ENCODE measurements at places on chromosomes 7 and 10.

- no peak for DNase-seq
Observed at GRCh38 chr10:10385831-10386230, 631.8 kb upstream of the CELF2 start.

DNA sequence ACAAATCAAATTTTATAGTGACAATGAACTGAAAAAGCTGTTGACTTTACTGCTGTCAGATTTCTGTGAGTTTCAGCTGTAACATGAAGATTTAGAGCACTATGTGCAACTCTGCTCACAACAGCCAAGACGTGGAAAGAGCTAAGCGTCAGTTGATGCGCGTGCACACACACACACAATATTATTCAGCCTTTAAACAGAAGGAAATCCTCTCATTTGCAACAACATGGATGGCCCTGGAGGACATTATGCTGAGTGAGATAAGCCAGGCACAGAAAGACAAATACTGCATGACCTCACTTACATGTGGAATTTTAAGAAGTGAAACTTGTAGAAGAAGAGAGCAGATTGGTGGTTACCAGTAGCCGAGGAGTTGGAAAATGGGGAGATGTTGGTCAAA lies 82.8 kb upstream of the FRMD4A start:
- no peak for DNase-seq

DNA sequence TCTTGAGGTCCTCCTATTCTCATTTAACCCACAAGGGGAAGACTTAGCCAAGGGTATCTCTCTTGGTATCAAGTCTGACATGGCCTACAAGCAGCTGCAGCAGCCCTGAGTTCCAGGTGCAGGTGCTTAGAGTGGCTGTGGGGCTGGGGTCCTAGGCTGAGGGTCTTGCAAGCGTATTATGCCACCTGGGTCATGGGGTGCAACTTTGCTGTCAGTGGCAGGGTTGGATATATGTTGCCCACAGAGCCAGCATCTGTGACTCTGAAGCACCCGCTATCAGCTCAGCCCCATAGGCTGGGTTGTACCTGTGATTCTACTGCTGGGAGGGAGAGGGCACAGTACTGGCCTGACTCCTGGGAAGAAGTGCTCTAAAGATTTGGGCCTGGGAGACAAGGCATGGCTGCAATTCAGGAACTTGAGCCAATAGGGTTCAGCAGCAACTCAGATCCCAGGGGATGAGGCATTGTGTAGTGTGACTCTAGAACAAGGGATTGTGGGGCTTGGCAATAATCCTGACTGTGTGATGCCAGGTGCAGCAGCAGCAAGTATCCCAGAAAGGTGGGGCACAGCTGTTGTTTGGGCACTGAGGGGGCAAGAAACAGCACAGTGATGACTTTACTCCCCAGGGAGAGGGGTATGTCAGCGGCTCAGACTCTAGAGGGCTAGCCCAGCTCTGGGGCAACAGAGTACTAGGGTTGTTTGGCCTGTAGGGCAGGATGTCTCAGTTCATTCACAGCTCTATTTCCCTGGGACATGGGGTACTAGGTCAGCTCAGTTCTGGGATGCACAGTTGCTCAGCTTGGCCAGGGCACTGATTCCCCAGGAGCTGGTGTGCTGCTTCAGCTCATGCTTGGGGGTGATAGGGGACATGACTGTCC lies 41.4 kb downstream of the NEURL1 start:
- DNase-seq = no peak

GRCh38 chr10:119673271-119673670 lies 22.1 kb downstream of the BAG3 start:
- no peak for DNase-seq

DNA sequence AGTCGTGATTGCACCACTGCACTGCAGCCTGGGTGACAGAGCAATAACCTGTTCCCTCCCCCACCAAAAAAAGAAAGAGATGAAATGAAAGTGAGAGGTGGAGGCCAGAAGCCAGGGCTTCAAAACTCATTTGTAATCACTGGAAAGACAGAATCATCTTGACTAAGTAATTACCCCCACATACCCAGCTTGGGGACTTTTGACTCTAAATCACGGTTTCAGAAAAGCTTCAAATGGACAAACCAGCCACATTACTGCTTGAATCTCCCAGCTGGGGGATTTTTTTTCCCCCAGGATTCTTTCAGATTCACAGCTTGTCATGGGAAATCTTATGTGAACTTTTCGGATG lies 361.0 kb downstream of the FRMD4A start:
- no peak for DNase-seq

GRCh38 chr7:73690646-73691045 lies 7.2 kb downstream of the BUD23 start:
- no peak for DNase-seq

DNA sequence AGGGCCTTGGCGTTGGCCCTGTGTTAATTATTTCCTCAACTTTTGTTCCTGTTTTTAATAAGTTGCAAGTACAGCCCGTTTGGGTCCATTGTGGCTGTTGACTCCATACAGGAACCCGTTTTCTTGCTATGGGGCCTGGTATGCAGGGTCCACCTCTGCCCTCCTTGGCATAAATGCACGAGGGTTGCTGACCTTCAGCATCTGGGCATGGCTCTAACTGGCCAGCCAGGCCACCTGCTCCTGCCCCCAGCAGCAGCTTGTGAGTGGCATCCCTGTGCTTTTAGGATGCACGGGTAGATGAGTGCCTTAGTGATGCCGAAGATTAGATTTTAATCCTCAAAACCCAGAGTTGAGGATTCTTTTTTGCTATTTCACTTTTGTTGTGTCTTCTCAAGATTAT lies 123.2 kb downstream of the GLRX3 start:
- DNase-seq = no peak

- no peak for DNase-seq
Observed at GRCh38 chr7:142231716-142232115, 26.1 kb downstream of the PRSS58 start.

DNA sequence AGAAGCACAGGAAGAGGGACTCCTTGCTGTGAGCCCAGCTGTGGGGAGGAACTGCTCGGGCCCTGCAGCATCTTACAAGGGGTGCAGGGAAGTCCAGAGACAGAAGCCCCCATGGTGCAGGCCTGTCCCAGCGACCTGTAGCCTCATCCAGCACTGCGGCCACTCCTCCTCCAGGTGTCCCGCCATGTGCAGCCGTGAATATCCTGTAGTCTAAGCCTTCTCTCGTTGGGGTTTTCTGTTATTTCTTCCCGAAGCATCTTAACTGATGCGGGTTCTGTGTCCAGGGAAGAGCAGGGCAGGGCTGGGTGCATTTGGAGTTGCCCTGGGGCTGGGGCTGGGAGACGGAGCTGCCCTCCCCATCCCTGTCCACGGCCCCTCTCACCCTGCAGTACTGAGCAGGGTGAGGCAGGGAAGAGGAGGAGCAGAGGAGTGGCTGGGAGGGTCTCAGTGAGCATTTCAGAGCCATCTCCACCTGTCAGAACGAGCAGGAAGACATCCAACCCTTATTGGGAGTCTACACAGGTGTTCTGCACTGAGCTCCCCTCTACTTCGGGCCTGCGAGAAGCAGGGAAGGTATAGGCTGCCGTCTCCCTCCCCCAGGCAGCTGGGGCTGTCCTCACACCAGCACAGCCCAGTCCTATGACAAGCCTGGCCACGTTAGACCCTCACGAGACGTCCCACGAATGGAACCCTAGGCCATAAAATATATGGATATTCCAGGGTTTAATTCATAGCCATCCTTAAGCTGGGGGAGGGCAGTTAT lies 494.5 kb downstream of the DNAJB6 start:
- DNase-seq = no peak

DNA sequence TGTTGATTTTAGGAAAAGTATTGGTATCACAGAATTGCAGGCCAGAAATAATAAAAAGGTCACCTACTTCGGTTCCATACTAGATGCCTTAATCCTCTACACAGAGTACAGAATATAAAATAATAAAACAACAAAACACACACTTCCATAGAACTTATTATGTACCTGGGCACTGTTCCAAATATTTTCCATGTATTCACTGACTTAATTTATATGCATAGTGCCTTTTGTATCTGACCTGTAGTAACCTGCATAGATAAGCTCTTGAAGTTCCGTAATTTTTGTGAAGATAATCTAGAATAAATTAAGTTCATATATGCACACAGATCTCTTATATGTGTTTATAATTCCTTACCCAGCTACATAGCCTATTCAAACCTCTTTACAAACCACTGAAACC lies 78.3 kb downstream of the RAPGEF5 start:
- no peak for DNase-seq

GRCh38 chr10:60989400-60989876 lies 45.5 kb upstream of the RHOBTB1 start:
- DNase-seq = no peak

GRCh38 chr10:95987685-95988426 lies 55.5 kb upstream of the CCNJ start:
- no peak for DNase-seq

DNA sequence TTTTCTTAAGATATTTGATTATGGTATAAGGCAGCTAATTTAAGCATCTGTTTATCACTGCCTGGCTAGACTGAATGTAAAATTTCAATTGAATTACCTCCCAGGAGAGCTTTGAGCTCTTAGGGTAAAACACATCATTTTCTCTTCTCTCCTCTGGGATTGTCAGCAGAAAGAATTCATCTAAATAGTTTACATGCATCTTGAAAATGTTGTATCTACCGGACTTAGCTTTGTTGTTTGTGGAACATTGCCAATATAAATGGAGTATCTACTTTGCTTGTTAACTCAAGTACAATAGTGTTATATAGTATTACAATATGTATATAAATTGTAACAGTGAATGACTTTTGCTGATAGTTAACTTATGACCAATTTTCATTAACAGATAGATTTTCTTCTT lies 73.3 kb downstream of the TAF3 start:
- peak; percentile 44 for DNase-seq

DNA sequence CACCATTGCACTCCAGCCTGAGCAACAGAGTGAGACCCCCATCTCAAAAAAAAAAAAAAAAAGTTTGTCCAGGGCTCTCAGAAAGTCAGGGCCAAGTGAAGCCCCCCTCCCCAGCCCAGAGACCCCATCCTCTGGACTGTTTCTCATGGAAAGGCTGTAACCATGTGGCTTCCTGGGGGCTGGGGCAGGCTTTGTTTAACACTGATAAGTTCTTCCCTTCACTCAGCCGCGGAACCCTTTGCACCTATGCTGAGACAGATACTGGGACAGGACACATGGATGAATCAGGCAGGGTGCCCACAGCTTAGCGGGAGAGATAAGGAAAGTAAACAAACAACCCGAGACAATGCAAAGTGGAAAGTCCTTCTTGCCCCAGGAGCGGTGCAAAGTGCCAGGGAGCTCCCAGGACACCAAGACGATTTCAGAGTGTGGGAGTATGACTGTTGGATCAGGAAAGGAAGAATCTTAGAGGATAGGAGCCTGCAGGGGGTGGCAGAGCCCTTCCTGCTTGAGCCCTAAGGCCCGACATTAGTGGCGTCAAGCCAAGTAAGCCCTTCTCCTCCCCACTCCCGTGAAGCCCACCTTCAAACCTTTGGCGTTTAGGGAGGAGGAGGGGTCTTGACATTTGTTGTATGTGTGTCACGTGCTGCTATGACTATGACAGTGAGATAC lies 11.6 kb downstream of the MLXIPL start:
- DNase-seq = peak; percentile 34

DNA sequence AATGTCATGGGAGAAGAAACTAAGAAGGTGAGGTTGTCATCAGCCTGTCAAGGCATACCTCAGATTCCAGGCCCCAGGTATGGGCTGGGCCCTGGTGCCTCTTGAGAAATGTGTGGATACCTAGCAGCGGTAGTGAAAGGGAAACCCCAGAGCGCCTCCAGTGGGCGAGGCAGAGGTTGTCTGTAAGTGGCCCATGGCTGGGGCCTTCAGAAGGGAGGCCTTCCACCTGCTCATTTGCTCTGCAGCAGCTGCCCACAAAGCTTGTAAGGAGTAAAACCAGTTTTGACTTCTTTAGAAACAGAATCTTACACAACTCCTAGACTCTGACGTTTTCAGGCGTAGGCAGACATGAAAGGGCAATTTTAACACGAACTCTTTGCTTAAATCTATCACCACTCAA lies 509.9 kb downstream of the PARD3 start:
- DNase-seq = no peak

GRCh38 chr10:92305133-92306072 lies 14.4 kb downstream of the MARCHF5 start:
- no peak for DNase-seq

DNA sequence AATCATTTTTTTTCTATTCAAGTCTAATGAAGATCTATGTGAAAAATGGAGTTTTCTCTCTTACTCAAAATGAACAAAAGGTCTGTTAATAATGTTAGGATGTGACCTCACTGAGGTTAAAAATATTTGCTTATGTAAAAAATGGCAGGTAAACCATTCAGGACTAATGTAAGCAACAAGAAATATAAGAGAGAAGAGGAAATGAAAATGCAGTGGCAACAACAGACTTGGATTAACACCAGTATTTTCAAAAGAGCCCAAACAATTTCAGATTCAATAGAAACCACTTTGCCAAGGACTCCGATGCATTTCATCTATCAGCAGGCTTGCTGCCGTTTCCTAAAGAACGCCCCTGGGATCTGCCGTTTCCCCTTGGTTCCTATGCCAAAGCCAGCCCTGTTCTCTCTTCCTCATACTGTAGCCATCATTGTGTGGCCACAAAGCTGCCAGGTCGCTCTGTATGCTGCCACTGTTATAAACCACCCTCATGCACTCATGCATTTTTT lies 66.4 kb downstream of the MTURN start:
- DNase-seq = no peak

GRCh38 chr7:79221211-79221610 lies 232.3 kb downstream of the MAGI2 start:
- DNase-seq = no peak

GRCh38 chr10:44366941-44367630 lies 17.8 kb downstream of the CXCL12 start:
- no peak for DNase-seq

DNA sequence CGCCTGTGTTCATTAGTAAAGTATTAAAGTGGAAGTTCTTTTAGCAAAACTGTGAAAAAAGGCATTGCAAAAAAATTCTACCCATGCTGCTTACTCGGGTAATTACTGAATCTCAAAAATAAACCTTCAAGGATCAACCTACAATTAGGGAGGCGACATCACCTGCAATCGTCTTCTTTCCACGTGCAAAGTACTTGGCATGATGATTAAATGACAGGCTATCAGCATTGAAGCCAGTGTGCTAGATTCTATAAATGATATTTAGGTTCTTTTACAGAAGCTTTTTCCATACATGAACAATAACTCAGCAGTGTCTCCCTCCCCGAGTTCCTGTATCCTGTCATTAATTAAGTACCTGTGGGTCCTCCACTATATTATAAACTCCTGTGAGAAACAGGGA lies 105.8 kb downstream of the SFMBT2 start:
- no peak for DNase-seq

GRCh38 chr10:89805599-89806013 lies 104.2 kb downstream of the KIF20B start:
- DNase-seq = no peak

GRCh38 chr7:114843102-114843501 lies 78.8 kb upstream of the MDFIC start:
- no peak for DNase-seq

DNA sequence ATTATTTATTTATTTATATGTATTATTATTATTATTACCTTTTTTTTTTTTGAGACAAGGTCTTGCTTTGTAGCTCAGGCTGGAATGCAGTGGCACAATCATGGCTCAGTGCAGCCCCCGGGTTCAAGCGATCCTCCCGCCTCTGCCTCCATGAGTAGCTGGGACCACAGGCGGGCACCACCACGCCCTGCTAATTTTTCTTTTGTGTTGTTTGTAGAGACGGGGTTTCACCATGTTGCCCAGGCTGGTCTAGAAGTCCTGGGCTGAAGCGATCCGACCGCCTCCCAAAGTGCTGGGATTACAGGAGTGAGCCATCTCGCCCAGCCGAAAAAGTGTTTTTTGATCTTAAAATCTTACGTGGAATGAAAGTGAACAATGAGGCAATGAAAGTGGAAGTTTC lies 79.4 kb upstream of the C1GALT1 start:
- no peak for DNase-seq

- peak; percentile 34 for DNase-seq
Observed at GRCh38 chr10:125840955-125841354, 17.6 kb downstream of the BCCIP start.

All from fibroblast of skin of scalp (primary cell).